HuH-7 (cell line): ENCODE measurements at places on chromosomes 12 and 14.

GRCh38 chr12:9378430-9378835, 170.2 kb upstream of the PZP start:
- DNase-seq = peak; percentile 56

GRCh38 chr12:110790301-110790700, 47.6 kb upstream of the PPP1CC start:
- no peak for DNase-seq

DNA sequence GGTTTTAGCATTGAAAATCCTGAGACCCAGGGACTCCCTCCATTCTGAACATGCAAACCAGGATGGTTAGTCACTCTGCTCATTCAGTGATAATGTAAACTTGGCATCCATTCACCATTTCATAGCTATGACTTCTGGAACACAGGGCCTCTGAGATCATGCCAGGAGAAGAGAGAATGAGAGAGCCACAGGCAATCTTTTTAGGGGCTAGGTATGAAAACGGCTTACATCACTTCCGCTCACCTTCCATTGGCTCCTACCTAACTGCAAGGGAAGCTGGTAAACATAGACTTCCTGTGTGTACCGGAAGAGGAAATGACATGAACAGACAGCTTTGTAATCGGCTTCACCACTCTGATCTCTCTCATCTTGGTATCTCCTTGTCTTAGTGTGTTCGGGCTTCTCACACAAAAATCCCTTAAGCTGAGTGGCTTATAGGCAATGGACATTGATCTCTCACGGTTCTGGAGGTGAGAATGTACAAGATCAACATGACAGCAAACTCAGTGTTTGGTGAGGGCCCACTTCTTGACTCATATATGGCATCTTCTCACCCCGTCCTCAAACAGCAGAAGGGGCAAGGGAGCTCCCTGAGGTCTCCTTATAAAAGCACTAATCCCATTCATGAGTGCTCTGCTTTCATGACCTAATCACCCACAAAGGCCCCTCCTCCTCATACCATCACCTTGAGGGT, 465.9 kb upstream of the TBX3 start:
- no peak for DNase-seq

DNA sequence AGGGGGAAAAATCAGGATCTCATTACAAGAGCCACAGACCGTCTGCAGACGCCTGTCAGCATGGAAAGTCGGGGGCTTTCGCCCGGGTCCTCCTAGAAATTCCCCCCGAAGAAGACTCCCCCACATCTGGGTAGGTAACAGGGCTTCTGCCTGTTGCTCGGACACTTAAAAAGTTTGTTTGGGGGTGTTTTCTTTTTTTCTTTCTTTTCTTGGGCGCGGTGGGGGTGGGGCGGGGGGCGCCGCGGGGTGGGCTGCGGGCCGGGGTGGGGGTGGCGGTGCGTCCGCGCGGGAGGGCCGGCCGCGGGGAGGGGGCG, 358 bp downstream of the ELK3 start:
- no peak for DNase-seq

GRCh38 chr12:74801625-74802024, 264.0 kb downstream of the ATXN7L3B start:
- no peak for DNase-seq

DNA sequence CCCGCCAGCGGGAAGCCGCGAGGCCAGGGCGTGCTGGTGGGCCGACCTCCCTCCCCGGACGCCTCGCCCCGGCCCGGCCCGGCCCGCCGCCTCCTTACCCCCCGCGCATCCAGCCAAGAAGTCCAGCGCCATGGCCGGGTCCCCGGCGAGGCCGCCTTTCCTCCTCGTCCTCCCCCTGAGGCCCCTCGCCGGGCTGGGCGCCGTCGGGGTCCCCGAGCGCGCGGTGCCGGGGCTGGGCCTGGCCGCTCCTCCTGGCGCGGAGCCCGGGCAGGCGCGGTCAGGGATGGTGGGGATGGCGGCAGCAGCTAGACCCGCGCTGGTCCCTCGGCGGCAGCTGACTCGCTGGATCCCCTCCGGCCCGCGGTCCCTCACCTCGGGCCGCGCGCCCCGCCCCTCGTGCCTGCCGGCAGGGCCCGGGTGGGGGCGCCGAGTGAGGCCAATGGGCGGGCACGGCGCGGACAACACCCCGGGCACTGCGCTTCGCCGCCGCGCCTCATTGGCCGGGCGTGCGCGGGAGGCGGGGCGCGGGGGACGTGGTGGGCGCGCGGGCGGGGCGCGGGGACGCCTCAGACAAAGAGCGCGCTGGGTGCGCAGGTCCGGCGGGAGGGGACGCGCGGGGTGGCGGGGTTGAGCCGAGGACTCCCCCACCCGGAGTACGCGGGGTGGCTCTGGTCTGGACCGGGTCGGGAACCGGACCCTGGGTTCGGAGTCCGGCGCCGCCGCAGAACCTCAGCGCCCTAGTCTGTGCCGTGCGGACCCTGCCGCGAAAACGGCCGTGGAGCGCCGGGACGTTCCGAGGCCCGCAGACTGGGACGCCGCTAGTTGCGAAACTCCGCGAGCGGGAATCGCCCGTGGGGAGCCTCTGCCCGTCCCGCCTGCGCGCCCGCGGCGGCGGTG, at the start of gene SLC25A29:
Gene SLC25A29, minus strand, starts transcription at position 344 of the 897 bp plus-strand sequence. Its CDS starts 212 bp downstream, at position 132.
- DNase-seq = peak; percentile 97

DNA sequence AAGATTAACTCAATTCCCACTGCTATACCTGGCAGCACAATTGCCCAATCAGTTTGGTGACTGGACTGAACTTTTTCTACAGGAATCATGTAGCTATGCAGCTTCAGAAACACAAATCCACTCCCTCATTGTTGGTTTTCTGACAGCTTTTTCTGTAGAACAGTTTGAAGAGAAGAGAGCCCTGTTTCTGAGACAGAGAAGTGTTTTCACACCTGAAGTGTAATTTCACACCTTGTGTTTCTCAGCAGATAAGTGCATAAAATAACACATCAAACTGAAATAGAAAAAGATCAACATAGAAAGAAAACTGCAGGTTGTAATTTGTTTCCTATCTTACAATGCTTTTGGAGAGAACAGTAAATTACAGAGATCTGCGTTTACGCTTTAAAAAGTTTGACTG, 335.6 kb downstream of the SNAPC1 start:
- DNase-seq = no peak

DNA sequence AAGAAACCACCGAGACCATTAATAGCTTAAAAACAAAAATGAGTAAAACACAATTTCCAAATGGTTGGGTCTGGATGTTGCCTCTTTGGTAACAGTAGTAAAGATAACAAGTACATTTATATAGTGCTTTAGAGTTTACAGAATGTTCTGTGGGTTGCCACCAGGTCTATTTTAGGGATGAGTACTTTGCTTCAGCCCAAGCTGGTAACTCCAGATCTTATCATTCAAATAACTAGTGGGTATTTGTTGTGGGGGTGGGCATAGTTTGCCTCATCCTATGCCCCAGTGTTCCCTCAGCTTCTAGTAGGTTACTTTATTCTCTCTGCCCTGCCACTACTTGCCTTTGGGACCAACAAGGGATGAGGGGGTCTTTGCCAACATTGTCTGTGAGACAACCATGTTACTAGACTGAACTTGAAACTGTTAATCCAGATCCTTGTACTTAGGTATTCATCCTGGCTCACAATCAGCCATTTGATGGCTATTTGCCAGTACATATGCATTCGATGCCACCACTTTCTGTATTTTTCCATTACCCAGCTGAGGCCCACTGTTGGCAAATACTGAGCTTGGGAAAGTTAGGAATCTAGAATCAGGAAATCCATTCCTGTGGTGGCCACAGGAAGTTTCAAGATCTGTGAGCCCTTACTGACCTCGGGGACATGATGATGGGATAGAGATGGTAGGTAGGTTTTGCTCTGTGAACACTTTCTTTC, 17.6 kb upstream of the AKAP6 start:
- no peak for DNase-seq

DNA sequence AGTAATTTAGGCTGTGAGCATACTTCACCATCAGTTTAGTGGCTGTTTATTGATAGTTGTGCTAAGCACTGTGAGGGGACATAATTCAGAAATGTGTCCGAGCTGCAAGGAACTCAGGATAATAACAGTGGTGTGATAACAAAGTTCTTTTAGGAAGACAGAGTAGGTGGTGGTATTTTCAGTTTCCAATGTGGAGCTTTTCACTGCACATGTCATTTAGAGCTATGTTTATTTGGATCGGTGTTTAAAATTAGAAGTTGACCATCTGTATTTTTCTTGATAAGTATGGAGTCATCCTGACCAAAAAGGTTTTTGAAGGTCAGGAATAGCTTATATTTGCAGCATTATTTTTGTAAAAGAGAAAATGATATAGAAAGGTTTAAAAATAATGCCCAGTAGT, 443.5 kb downstream of the TMTC2 start:
- DNase-seq = no peak

DNA sequence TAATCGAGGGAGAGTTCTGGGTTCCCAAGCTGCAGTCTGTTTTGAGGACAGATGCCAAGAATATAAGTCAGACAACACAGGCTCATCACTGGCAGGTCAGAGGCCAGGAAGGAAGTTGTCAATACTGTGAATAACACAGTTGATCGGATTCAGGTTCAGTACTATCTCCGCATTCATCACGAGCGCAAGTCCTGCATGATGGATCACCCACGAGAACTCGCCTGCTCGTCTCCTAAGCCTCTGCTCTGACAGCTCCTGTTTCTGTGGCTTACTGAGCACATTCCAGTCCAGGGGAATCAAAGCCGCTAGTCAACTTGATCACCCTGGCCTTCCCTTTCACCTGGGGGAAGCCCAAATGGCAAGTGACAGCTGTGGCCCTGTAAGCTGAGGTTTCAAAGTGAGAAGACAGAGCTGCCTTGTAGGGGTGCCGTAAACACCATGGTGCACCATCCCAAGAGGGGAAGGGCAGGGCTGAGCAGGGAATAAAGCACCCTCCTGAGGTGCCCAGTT, 60.1 kb upstream of the DICER1 start:
- DNase-seq = no peak

DNA sequence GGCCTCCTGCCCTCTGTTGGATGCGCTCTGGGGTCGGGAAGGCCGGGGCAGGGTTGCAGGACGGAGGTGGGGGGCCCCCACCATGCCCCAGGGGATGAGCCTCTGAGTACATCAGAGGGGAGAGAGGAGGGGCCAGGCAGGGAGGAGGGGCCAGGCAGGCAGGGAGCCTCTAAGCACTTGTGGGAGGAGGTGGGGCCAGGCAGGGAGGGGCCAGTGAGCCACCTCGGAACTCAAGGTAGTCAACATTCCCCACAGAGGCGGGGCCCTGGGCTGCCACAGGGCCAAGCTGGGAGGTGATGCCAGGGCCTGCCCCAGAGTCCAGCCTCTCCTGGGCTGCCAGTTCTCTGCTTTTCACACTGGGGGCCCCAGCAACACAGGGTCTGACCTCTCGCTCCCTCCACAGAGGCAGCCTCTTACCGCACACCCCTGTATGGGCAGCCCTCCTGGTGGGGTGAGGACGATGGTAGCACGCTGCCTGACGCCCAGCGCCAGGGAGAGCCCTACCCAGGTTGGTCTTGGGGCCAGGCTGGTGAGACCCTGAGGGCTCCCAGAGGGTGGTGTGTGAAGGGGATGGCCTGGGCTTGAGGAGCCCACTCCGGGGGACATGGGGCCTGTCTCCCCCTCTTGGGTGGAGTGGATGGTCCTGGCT, 17.4 kb downstream of the CEP170B start:
- peak; percentile 44 for DNase-seq
